ENCODE measurements at places on chromosomes 13 and 19. TPM values are rescaled to one million over a fixed set of nuclear protein-coding genes. Genes with fewer than 3 reads are reported as not detected.

ITGBL1 gene
- total RNA-seq = 0.25 TPM

C13orf42 gene
- total RNA-seq = not detected

IGFL1 gene
- total RNA-seq = not detected

IRGC gene
- not detected for total RNA-seq

ZNF550 gene
- 4.0 TPM for total RNA-seq

KLHL1 gene
- total RNA-seq = not detected

AMH gene
- 5.1 TPM for total RNA-seq

DNA sequence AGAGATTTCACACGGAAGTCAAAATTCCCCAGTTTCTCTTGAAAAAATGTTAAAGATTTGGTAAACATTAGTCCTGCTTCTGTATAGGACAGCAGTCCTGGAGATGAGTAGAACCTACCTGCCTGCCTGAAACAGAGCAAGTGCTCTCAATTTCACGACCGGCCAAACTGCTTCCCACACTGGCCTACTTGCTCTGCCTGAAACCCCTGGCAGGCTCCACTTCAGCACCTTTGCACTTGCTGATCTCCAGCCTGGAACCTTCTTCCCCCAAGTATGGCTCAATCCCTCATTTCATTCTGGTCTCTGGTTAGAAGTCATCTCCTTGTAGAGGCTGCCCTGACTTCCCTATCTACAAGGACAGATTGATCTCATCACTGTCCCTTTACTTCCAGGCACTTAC, 271.4 kb downstream of the DLEU7 start:
- DNase-seq = no peak

GRCh38 chr13:109694972-109695371, 91.4 kb downstream of the IRS2 start:
- DNase-seq = no peak

DNA sequence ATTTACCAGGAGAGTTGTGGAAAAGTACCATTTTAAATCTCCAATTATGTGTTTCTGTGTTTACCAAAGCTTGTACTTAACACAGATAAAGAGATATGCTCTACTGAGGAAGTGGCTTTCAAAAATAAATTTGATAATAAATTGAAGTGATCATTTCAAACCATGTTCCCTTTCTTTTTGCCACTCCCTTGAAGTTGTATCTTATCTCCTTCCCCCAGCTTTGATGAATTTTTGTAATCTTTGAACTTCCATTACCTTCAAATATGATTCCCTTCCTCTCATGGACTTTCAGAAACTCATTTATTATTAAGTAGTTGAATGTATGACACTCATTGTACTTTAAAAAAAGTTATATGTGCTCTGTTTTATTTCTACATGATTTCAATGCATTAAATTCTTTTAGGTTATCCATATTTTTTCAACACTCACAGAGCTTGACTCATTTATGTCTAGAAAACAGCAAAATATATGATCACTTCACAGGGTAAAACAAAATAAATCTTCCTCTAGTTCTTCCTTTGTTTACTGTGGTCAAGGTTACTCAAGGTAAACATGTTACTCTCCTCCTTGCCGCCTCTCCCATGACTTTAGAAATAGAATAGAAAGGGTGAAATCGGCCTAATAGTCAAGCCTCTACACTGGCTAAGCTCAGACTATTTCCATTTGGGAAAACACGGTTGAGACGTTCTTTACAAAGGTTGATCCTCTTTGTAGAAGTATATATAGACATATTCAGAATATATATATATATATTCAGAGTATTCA, 251.2 kb upstream of the SPRY2 start:
- no peak for DNase-seq

- no peak for DNase-seq
These were observed 61.3 kb downstream of the NUFIP1 start for GRCh38 chr13:44927968-44928367.

DNA sequence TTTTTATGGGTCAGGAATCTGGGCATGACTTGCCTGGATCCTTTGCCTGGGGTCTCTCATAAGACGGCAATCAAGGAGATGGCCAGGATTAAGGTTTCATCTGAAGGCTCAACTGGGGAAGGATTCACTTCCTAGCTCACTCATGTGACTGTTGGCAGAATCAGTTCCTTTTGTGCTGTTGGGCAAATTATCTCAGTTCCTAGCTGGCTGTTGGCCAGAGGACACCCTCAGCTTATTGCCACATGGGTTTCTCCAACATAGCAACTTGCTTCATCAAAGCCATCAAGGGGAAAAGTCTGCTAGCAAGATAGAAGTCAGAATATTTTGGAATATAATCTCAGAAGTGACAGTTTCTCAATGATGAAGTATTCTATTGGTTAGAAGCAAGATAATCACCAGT, 12.2 kb upstream of the EVI5L start:
- no peak for DNase-seq

GRCh38 chr13:109204657-109205056, 575.2 kb downstream of the MYO16 start:
- DNase-seq = no peak

- no peak for DNase-seq
These were observed 94.5 kb downstream of the ARHGEF7 start for GRCh38 chr13:111209613-111210012.

DNA sequence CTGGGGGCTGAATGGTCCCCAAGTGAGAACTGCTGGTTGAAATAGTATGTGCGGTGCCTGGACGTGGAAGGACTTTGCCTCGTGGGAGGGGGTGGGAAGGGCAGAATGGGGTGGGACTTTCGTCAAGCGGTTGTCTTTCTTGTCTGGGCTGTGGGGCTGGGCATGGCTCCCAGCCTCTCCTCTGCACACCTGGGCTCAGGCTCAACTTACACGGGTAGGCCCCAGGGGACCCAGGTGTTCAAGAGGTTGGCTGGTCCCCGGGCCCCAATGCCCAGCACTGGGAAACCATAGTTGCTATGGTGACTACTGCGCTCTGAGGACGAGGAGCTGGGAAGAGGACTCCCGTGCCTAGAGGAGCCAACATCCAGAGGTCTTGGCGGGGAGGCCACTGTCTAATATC, 7.3 kb downstream of the NWD1 start:
- DNase-seq = no peak

- DNase-seq = no peak
These were observed 7.4 kb upstream of the OXGR1 start for GRCh38 chr13:97001636-97002035.

DNA sequence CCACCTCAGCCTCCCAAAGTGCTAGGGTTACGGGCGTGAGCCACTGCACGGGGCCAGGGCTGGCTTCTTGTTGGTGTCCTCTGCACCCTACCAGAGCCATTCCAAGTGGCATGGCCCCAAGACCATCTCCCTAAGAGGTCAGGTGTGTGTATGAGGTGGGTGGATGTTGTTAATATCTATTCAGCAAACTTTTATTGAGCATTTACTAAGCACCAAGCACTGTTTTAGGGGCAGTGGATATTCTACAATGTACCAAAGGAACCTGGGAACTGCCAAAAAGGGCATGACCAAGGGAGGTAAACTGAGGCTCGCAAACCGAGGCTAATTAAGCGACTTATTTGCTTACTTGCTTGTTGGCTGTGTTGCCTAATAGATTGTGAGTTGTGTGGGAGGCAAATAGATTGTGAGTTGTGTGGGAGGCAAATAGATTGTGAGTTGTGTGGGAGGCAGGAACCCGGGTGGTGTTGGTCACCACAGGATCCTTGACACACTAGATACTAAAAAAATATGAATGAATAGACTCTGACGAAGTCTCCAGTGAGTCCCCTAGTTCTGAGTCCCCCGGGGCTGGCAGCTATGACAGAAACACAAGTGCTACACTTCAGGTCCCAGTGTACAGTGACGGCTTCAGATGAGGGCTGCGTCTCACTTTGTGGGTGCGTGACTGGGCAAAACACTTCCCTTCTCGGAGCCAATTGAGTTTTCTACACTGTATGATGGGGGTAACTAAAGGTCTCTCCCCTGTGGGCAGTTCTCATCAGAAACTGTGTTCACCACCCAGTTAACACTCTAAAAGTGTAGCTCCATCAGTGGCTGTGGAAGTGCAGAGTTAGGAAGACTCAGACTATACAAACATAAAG, 5.0 kb upstream of the BICRA start:
- no peak for DNase-seq

GRCh38 chr19:3034656-3035541, 5.8 kb upstream of the TLE2 start:
- no peak for DNase-seq

- DNase-seq = no peak
These were observed 65.8 kb downstream of the GGACT start for GRCh38 chr13:100522618-100523309.

DNA sequence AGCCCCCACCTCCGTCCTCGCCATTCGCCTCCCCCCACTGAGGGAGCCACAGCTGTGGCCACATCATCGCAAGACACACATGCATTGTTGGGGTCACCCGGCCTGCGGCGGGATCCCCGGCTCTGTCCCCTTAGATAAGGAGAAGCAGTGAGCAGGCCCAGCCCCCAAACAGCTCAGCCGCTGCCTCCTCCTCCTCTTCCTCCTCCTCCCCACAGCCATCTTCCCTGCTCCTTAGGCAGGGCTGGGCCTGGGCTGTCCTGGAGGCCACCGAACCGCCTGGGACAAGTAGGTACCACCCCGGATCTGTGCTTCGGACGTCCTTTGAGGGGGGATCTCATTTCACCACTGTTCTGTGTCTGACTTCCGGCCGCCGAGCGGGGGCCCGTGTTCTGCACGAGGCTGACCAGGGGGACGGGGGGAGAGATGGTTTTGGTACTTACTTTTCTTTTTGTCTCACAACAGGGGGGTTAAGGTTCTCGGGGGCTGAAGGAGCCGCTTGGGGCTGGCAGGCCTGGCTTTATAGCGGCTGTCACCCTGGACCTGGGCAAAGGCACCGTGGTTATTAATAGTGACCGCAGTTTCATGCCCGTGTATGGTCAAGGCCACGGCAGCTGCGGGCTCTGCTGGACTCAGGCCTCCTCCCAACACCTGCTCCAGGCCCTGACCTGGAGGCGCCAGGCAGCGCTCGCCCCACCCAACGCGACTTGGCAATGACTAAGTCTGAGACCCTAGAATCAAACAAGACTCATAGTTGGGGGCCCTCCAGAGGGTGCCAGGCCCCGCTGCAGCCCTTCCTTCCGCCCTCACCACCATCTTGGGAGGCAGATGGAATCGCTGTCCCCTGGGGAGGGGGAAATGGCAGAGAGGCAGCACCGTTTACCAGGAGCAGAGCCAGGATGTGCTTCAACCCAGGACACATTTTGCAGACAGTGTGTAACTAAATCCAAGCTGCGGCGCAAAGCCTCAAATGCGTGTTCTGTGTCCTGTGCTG, 18.3 kb downstream of the NMRK2 start:
- DNase-seq = no peak

- DNase-seq = no peak
These were observed 77.4 kb upstream of the NBEA start for GRCh38 chr13:34864671-34865070.

GRCh38 chr19:6680141-6680540, 10.2 kb upstream of the TNFSF14 start:
- no peak for DNase-seq

DNA sequence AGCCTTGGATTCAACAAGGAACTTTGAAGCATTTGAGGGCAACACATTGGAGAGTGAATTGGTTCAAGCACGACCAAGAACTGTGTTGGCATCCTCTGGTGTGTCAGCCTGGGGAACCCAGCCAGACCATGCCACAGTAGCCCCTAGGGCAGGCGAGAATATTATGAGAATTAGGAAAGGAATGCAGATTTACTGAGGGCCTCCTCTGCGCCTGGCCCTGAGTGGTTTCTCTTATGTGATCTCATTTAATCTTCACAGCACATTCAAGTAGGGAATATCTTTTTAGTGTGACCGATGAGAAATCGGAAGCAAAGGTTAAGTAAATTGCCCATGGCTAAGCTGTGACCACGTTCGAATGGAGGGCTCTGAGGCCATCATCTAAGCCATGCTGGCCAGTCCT, 15.3 kb upstream of the ERICH6B start:
- DNase-seq = no peak

- DNase-seq = no peak
These were observed 17.1 kb downstream of the MIER2 start for GRCh38 chr19:327291-328024.

- DNase-seq = no peak
These were observed 50.0 kb downstream of the TEX26 start for GRCh38 chr13:30982506-30982905.

GRCh38 chr19:55882626-55883025, 46.3 kb downstream of the NLRP4 start:
- DNase-seq = no peak

- no peak for DNase-seq
These were observed 3.3 kb downstream of the SWSAP1 start for GRCh38 chr19:11377756-11378155.

- no peak for DNase-seq
These were observed 483.7 kb downstream of the TSHZ3 start for GRCh38 chr19:30865511-30865910.

DNA sequence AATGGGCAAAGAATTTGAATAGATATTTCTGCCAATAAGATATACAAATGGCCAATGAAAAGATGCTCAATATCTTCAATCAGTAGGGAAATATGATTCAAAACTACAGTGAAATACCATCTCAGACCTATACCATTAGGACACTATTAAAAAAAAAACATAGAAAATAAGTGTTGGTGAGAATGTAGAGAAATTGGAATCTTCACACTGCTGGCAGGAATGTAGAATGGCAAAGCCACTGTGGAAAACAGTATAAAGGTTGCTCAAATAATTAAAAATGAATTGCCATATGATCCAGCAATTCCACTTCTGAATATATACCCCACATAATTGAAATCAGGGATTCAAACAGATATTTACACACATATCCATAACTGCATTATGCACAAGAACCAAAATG, 88.1 kb upstream of the STARD13 start:
- DNase-seq = no peak

DNA sequence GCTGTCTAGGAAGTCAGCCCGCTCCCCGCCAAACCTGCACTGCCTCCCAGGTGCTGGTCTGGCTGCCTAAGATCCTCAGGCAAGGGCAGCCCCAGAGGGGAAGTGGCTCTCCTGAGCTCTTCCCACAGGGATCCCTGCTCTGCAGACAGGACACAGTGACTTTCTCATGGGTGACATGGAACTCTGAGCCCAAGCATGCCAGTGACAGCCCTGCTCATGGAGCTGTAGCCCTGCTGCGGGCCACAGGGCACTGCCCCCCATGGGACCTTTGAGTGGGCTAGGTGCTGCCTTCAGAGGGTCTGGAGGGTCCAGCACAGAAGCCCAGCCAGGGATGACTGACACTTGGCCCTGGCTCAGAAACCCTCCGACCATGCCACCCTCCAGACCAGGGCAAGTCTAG, 109.1 kb downstream of the TUBA3C start:
- DNase-seq = no peak

DNA sequence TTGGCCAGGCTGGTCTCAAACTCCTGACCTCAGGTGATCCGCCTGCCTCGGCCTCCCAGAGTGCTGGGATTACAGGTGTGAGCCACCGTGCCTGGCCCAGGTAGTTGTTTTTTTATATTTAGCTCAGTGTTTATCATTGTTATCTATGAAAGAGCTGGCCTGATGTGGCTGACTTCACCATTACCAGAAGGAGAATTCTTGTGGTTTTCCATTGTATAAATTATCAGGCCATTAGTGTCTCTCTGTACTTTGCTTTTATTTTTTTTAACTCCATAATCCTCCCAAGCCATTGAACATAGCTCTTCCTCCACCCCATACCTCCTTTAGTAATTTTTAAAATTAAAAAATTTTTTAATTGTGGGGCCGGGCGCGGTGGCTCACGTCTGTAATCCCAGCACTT, 24.2 kb downstream of the CERS4 start:
- no peak for DNase-seq

GRCh38 chr13:31767175-31767900, 28.0 kb downstream of the RXFP2 start:
- DNase-seq = no peak

- no peak for DNase-seq
These were observed 20.8 kb upstream of the SGCG start for GRCh38 chr13:23159760-23160637.

Measured in colonic mucosa (tissue), 4 donors.